Stimulated activated CD4-positive, alpha-beta T cell treated with anti-CD3 and anti-CD28 coated beads, Interleukin-2, amount 100 ng/mL, for 24 hours (primary cell): ENCODE measurements at places on chromosomes 4 and X.
A peak's percentile ranks its signal among the peaks of the same experiment; 100 is the strongest.

DNA sequence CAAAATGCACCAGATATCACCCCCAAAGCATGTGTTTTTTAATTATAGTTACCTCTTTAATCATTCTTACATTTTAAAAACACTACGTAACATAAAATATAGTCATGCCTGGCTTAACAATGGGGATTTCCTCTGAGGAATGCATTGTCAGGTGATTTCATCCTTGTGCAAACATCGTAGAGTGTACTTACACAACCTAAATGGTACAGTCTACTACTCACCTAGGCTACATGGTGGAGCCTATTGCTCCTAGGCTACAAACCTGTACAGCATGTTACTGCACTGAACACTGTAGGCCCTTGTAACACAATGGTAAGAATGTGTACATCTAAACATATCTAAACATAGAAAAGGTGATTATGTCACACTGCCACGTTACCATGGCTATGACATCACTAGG lies 208.6 kb downstream of the SPOCK3 start:
- DNase-seq = no peak

DNA sequence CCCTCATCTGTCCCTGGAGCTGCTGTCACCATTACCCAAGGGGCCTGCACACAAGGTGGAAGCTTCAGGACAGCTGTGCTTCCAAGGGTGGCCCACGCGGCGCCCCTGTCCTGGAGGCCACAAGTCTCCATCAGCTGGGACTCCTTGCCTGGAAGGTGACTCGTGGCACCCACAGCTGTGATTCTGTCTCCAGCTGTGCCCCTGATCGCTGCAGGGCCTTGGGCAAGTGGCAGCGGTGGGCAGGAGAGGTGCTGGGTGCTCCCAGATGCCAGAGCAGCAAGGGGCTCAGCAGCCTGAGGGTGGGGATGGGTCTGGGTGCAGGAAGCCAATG lies 9.0 kb upstream of the DUSP9 start:
- DNase-seq = no peak

GRCh38 chr4:29805245-29805644 lies 914.9 kb upstream of the PCDH7 start:
- DNase-seq = no peak

DNA sequence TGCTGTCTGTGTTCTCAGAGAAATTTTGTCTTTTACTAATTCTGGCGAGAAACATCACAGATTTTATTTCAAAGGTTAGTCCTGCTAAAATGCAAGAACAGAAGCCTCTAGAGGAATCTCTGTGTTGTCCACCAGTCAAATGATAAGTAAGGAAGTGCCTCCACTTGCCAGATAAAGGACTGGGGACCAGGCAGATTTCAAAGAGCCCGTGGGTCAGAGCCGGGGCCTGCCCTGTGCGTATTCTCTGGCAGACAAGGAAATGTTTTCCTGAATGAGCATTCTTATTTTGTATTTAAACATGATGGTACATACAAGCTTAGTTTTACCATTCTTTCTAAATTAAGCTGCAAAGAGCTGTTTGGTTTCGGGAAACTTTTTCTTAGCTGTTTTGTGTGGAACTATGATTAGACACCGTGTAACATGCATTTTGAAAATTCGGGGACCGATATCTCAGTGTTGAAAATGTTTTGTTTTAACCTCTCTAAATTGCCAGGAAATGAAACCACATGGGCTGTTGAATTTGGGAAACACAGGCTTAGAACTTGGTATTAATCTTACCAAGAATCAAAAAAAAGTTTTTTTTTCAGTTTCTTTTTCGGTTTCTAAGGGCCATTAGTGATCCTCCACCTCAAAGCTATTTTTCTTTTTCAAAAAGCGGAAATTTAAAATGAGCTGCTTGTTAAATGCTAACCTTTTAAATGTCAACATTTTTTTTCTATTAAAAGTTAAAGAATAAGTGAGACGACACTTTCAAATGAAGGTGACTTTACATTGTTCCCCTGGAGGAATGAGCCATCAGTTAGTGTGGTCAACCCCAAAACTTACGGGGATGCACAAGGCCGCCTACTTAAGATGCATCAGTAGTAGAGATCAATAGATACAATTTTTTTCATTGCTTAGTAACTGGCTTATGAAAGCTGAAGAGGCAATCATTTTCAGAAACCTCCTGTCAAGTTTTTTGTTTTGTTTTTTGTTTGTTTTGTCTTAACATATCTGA lies 89.6 kb upstream of the MTM1 start:
- peak; percentile 19 for DNase-seq

- no peak for DNase-seq
These were observed 28.6 kb upstream of the INPP4B start for GRCh38 chr4:142874684-142875083.

- no peak for DNase-seq
These were observed 187.4 kb downstream of the SOX3 start for GRCh38 chrX:140317462-140317861.

DNA sequence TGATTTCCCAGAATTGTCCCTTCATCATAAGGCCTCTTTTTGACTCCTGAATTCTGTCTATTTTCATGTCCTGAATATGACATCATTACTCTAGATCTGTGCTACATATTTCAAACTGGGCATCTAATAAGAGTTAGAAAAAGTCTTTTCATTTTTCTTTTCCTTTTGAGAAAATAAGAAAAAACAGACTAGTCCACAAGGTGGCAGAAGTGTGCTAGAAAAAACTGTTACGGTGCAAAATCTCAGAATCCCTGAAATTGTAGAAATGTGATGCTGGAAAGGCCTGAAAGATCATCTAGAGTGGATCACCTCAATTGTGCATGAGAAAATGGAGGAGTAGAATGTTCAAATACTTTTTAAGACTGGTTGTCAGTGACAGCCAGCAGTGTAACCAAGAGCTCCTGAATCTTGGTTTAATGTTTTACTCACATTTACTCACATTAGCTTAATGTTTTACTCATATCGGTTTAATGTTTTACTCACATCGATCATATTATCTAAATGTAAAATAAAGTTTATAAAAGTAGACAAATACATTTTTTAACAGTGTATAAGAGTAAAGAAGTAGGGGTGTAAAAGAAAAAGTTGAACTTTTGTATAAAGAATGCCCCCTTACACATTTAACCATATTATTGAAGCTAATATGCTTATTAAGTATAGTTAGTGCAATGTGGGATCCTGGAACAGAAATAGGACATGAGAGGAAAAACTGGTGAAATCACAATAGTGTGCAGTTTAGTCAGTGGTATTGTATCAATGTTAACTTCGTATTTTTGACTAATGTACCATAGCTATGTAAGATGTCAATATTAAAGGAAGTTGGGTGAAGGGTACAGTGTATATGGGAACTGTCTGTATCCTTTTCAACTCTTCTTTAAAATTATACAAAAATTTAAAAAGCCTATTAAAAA lies 15.2 kb downstream of the ASB11 start:
- no peak for DNase-seq

DNA sequence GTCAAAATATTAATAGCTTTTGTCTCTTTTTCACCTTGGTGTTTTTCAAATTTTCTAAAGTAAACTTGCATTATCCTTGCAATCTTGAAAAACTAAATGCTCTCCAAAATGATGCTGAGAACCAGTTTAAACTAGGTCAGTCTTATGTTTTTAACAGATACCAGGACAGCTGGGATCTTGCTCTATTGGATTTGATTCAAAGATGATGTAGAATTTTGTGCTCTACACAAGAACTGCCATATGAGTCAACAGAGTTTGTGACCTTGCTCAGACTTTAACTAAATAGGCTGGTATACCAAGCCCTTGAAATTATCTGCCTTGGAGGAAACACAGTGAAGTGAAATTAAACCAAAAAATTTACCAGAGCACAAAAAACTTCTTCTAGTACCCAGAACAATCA lies 991.1 kb downstream of the STPG2 start:
- DNase-seq = no peak

DNA sequence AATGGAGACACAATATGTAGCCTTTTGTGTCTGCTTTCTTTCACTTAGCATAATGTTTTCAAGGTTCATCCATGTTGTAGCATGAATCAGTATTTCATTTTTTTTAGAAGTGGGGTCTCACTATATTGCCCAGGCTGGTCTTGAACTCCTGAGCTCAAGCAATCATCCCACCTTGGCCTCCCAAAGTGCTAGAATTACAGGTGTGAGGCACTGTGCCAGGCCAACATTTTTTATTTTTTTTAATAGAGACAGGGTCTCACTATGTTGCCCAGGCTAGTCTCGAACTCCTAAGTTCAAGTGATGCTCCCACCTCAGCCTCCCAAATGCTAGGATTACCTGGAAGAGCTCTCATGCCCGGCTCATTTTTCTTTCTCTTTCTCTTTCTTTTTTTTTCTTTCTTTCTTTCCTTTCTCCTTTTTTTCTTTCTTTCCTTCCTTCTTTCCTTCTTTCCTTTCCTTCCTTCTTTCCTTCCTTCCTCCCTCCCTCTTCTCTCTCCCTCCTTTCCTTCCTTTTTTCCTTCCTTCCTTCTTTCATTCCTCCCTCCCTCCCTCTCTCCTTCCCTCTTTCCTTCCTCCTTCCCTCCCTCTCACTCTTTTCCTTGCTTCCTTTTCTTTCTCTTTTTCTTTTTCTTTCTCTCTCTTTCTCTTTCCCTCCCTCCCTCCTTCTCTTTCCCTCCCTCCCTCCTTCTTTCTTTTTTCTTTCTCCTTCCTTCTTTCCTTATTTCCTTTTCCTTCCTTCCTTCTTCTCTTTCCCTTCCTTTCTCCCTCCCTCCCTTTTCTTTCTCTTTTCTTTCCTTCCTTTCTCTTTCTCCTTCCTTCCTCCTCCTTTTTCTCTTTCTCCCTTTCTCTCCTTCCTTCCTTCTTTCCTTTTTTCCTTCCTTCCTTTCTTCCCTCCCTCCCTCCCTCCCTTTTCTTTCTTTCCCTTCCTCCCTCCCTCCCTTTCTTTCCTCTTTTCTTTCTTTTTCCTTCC lies 10.1 kb upstream of the RPL39 start:
- DNase-seq = no peak

DNA sequence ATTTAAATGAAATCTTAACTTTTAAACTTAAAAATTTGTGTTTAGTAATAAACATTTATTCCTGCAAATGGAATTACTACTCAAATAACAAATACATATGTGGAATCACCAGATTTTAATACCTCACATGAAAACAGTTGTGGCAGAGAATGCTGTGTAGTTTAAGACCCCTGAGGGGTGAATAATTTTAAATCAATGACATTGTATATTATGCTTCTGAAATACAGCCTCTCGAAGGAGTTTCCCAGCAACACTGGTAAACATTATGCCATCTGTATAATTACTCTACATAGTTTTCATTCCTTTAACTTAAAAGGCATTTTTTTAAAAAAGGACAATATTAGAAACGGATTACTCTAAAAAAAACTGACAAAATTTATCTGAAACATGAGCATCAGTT lies 2313.3 kb downstream of the ARAP2 start:
- no peak for DNase-seq

DNA sequence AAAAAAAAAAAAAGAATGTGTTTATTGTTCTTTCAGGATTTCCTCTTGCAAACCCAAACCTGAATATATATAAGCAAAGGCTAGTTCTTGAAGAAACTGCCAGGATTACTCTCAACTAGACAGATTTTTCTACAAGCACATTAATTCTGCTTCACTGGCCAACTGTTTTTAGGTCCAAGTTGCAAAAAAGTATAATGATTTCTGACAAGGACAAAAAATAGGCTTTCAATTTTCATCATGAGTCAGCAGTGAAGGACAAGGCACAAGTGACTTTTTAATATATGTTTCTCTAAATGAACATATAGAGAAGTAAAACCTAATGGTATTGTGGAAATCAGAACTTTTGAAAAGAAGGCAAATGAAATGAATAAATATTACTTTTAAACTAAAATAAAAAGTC lies 73.7 kb downstream of the ELOVL6 start:
- DNase-seq = no peak

DNA sequence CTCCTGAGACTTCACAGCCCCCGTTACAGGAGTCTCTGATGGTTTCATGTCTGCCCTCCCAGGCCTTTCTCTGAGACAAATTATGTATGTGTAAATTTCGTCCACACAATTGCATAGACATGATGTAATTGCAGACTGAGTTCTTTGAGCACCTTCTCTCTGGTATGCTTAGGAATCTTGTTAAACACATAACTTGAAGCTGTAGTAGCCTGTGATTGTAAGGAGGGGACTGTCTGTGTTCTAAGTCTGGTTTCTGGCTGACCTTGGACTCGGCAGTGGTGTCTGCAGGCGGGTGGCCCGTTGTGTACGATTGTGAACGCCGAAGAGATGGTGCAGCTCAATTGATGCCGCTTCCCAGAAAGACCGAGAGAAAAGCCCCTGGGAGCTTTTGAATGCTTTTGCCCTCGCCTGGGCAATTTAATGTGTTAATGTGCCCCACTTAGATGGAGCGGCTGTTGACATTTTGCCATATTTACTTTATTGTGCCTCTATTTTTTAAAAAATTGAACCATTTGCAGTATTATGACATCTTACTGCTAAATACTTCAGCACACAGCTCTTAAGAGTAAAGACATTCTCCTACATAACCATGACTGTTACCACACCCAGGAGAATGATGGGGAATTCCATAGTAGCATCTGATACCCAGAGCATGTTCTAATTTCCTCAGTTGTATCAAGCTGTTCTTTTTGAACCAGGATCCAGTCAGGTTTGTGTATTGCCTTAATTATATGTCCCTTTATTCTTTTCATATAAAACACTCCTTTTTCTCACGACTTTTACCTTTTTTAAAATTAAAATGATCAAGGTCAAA lies 58.4 kb upstream of the TADA2B start:
- no peak for DNase-seq

- DNase-seq = no peak
These were observed 344.1 kb upstream of the TRAM1L1 start for GRCh38 chr4:117429506-117429905.

GRCh38 chr4:4203688-4204400 lies 22.9 kb downstream of the OTOP1 start:
- DNase-seq = no peak

DNA sequence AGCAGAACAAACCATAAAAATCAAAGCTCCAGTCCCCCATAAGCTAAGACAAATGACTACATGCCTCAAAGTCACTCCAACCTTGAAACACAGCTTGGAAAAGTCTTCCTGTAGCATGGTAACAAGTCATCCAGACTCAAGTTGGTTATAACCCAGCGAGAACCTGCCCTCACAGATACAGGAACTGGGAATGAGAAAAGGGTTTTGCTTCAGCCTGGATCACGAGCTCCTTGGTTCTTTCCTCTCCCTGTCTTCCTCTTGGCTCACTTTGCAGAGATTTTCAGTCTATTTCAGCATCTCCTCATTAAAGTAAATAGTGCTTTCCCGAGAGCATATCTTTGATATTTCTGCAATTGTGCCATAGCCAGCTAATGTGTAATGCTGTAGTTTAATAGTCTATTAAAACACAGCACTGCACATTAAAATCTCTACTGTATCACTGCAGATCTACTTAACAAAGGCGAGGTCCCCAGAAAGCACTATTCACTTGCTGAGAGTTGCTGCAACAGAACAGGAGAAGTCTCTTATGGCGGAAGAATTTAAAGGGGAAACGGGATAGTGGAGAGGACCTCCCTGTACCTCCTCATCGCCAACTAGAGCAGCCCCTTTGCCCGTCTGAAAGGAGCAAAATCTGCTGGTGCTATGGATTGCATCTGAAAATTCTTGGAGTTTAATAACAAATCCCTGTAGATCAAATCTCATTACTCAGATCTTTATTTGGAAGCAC lies 249.3 kb upstream of the GATB start:
- no peak for DNase-seq
